Activated CD4-positive, alpha-beta memory T cell treated with anti-CD3 and anti-CD28 coated beads for 36 hours (primary cell): ENCODE measurements at places on chromosomes 11 and 22. TPM values are rescaled to one million over a fixed set of nuclear protein-coding genes. Genes with fewer than 3 reads are reported as not detected.
A peak's percentile ranks its signal among the peaks of the same experiment; 100 is the strongest.

DNA sequence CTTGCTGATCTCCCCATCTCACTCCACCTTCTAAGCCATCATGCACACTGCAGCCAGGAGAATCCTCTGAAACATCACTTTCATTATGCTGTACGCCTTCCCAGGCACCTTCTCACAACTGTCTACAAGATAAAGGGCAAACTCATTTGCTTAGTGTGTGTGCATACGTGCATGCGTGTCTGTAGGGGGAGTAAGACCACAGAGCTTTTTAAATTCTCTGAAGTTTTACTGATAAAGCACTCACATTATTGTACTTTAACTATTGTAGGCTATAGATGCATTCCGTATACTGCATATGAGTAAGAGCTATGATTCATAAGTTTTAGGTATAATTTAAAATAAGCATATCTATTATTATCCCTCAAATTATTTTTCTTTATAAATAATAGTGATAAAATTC, 15.3 kb upstream of the ANKK1 start:
- H3K27ac ChIP-seq = no peak overlapping the region
- H3K36me3 ChIP-seq = peaks cover 17% of the 10 kb centered on the region
- H3K27me3 ChIP-seq = no peaks in the 10 kb centered on the region
- no peak overlapping the region for H3K4me3 ChIP-seq

GRCh38 chr11:28110821-28111200, 2.6 kb downstream of the METTL15 start:
- no peak for DNase-seq
- H3K27ac ChIP-seq = peak overlapping the region; percentile 84
- peaks cover 1% of the 10 kb centered on the region for H3K27me3 ChIP-seq

DDIAS gene
- total RNA-seq = 19.4 TPM

DNA sequence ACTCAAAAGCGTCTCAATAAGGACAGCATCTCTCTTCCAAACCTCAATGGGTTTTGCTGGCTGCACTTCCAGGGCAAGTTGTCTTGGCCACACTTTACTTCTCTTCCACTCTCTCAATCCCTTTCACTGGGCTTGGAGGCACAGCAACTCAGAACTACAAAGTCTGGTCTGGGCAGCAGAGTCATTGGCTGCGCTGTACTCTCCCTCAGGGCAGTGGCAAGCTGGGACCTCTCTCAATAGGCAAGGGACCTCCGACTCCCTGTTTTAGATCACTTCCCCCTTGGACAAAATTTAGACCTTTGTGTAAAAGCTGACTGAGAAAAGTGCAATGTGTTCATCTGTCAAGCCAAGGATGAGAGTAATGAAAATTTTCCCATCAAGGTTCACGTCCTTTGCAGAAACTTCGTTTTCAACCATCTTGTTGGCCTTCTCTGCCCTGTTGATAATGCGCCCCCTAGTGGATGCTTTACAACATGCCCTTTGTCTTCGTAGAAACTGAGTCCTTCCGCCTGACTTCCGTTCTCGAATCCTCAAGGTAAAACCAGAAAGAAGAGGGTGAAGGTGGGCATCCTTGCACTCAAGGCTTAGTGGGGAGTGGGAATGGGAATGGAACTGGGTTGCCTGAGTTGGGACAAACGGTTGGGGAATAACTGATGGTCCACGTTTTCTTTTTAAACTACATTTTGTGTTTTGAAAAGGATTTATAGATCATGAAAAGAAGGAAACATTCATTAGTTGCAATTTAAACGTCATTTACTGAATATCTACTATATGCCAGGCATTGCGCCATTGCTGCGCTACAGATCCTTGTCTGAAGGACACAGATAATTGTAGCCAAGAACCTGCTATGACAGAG, 99.1 kb downstream of the CD44 start:
- peak; percentile 68 for DNase-seq
- H3K27me3 ChIP-seq = no peaks in the 10 kb centered on the region
- peaks cover 72% of the 10 kb centered on the region for H3K4me1 ChIP-seq
- no peak overlapping the region for H3K4me3 ChIP-seq
- no peak overlapping the region for H3K27ac ChIP-seq

DNA sequence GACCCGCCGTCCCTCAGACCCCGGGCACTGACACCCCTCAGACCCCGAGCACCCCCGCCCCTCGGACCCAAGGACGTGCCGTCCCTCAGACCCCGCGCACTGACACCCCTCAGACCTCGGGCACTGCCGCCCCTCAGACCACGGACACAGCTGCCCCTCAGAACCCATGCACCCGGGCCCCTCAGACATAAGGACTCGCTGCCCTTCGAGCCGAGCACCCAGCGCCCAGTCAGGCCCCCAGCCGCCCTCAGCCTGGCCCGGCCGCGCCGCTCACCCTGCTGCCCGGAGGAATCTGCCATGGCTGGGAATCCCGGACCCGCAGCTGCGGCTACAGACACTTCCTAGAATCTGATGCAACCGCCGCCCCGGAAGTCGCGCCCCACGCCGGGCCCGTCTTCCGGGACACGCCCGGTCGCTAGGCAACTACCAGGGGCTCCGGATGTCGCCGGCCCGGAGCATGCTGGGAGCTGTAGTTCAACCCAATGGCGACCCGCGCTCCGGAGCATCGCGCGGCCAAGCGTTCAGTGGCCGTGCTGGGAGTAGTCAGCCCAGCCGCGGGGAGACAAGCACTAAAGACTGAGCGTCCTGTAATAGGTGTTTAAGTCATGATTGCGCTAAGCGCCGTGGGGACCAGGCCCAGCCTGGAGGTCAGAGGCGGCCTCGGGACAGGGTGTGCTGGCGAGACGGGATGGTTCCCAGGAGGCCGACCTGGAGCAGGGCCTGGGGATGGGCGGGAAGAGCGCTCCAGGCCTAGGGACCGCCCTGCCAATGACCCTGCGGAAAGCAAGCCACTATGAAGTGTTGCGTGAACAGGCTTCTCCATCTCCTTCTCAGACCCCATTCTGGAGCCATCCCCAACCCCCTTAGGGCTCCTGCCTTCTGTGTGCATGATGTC, at the start of gene CARS1:
TSS of gene CARS1 (minus strand) at position 355 of the 895 bp plus-strand sequence. CDS start at position 299, 56 bp downstream.
- peak within 1 kb of the TSS; percentile 85 for H3K27ac ChIP-seq
- H3K27me3 ChIP-seq = no peaks in the 10 kb centered on the region
- H3K4me3 ChIP-seq = peak within 1 kb of the TSS; percentile 89
- H3K4me1 ChIP-seq = peaks cover 36% of the 10 kb centered on the region
- H3K36me3 ChIP-seq = peaks cover 14% of the 10 kb centered on the region

DNA sequence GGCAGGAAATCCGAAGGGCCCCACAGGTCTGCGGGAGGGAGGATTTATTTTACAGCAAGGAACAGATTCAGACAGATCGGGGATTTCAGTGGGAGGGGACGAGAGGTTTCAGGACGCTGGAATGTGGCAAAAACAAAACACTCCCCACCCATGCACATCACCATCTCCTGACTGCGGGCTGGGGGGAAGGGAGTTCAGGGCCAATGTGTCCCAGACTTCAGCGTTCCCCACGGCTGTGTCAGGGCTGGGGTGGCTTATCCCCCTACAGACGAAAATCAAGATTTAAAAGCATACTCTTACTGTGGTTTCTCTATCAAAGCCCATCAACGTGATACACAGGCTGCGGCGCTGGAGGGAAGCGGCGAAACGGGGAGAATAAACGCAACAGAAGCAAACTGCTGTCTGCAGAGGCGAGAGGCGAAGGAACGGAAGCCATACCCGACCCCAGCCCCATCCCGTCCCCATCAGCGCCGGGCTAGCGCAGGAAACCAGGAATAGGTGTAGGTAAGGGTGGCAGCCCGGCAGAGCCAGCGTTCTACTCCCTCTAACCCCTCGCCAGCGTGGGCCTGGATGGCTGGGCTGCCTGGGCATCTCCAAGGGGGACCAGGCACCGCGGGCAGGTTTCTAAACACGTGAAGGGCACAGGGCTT, 2.7 kb downstream of the TENM4 start:
- H3K4me3 ChIP-seq = no peak overlapping the region
- peaks cover 15% of the 10 kb centered on the region for H3K4me1 ChIP-seq
- no peak overlapping the region for H3K27ac ChIP-seq
- H3K36me3 ChIP-seq = no peaks in the 10 kb centered on the region
- DNase-seq = no peak

DNA sequence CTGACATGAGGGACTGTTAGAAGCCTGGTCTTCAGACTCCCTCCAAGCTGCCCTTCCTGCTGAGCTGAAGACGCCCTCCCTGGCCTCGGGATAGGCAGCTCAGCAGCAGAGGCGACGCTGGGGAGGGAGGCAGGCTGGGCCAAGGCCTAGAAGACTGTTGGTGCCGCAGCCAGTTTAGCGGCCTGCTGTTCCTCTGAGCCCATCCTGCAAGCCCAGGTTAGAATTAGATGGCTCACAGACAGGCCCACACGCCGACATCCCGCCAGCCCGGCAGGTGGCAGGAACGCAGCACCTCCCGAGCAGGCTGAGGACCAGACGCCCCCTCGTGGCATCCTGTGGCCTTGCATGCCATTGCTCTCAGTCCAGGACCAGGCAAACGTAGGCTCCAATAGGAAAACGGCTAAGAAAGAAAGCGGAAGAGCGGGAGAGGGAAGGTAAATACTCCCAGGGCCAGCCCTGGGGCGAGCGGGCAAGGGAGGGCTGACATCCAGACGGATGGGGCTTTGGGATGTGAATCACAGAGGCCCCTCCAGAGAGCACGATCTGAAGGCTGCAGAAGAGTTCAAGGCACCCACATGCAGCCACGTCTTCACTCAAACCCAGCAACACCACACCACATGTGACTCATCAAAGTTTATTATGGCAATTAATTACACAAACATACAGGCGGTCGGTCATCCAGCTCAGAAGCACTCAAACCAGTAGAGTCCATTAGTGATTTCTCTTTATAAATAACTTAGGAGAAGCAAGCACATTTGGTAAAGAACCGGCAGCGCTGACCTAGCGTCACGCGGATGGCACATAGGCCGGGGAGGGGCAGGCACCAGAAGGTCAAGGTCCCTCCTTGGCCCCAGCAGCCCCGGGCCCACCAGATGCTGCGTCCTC, 27.6 kb downstream of the CD5 start:
- H3K4me1 ChIP-seq = peaks cover 25% of the 10 kb centered on the region
- peak overlapping the region; percentile 17 for H3K4me3 ChIP-seq
- H3K27ac ChIP-seq = peak overlapping the region; percentile 57
- peak; percentile 95 for DNase-seq
- H3K27me3 ChIP-seq = no peaks in the 10 kb centered on the region

GRCh38 chr11:8631395-8632118, 37.5 kb upstream of the STK33 start:
- no peaks in the 10 kb centered on the region for H3K4me1 ChIP-seq
- DNase-seq = no peak
- H3K27ac ChIP-seq = no peak overlapping the region
- no peaks in the 10 kb centered on the region for H3K27me3 ChIP-seq

DDTL gene
- 1.4 TPM for total RNA-seq

MAPK8IP2 gene
- total RNA-seq = 0.19 TPM

ART1 gene
- total RNA-seq = not detected

PAMR1 gene
- total RNA-seq = not detected
